ENCODE measurements at places on chromosomes 13 and 19. TPM values are rescaled to one million over a fixed set of nuclear protein-coding genes. Genes with fewer than 3 reads are reported as not detected.

TIMM29 gene
- 16.8 TPM for polyA plus RNA-seq

CYP2A6 gene
- not detected for polyA plus RNA-seq

ZNF793 gene
- 2.0 TPM for polyA plus RNA-seq

TSHZ3 gene
- polyA plus RNA-seq = not detected

SIAH3 gene
- polyA plus RNA-seq = not detected

DNA sequence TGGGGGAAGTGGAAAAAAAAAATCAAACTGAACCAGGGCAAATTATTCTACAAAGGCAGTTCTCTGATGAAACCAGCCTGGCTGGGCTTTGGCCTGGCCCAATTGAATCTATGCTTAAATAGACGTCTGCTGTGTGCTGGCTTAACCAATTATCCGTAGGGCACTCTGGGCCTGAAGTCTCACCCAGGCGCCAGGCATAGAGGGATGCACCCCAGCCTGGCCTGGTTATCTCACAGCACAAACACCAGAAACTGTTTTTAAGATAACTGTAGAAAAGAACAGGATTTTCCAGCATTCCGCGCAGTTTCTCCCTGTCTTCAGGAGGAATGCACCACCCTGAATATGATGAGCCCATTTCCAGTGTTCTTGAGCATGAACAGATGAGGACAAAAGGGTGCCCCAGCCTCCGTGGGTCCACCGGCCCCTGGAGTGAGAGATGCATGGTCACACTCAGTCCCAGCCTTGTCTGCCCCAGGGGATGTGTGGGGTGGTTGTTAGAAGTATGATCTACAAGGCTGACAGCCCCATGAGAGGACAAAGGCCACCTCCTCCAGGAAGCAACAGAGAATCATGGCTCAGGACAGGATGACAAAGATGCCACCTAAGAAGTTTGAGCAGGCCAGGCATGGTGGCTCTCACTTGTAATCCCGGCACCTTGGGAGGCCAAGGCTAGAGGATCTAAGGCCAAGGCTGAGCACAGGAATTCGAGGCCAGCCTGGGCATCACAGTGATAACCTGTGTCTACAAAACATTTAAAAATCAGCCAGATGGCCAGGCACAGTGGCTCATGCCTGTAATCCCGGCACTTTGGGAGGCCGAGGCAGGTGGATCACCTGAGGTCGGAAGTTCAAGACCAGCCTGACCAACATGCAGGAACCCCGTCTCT, 50.2 kb downstream of the PEPD start:
- H3K27me3 ChIP-seq = no peaks in the 10 kb centered on the region
- no peak for DNase-seq

- no peak overlapping the region for H3K27ac ChIP-seq
- H3K4me3 ChIP-seq = no peak overlapping the region
- H3K27me3 ChIP-seq = no peaks in the 10 kb centered on the region
- H3K36me3 ChIP-seq = no peaks in the 10 kb centered on the region
- H3K4me1 ChIP-seq = no peaks in the 10 kb centered on the region
These were observed 79.3 kb upstream of the GPC6 start for GRCh38 chr13:93147298-93147645.

GRCh38 chr19:49645592-49645991, 3.6 kb downstream of the SCAF1 start:
- peaks cover 32% of the 10 kb centered on the region for H3K4me1 ChIP-seq
- H3K36me3 ChIP-seq = no peaks in the 10 kb centered on the region
- peak overlapping the region; percentile 62 for H3K27ac ChIP-seq
- H3K27me3 ChIP-seq = no peaks in the 10 kb centered on the region
- no peak for DNase-seq
- H3K4me3 ChIP-seq = no peak overlapping the region

GRCh38 chr13:30864433-30865122, 41.5 kb upstream of the MEDAG start:
- DNase-seq = no peak
- no peaks in the 10 kb centered on the region for H3K36me3 ChIP-seq
- peaks cover 9% of the 10 kb centered on the region for H3K27me3 ChIP-seq
- H3K4me1 ChIP-seq = peaks cover 5% of the 10 kb centered on the region
- H3K27ac ChIP-seq = no peak overlapping the region
- no peak overlapping the region for H3K4me3 ChIP-seq

DNA sequence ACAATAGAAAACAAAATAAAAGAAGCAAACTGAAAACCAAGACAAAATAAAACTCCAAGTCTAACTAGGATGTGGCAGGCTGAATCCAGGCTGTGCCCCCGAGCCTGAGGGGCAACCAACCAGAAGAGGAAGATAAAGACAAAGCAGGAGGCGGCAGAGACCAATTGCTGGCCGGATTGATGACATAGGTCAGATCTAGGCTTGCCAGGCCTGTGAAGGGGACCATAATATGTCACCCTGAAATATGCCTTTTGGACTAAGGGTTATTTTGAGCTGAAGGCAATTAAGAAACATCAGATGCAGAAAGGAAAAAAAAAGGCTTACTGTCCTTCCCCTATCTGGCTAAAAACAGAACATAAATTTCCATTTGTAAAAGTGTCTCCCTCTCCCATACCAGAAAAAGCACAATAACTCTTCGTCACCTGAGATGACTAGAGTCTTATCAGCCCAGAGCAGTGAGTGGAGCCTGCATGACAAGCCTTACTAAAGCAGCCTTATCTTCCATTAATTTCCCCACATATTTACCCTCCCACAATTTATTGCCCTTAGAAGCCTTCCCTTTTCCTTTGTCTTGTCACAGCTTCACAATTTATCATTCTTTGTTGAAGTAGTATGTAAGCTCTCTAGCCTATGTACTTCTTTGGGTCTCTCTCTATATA, 22.8 kb downstream of the ATP8A2 start:
- no peaks in the 10 kb centered on the region for H3K4me1 ChIP-seq
- H3K27ac ChIP-seq = no peak overlapping the region
- H3K36me3 ChIP-seq = no peaks in the 10 kb centered on the region
- H3K27me3 ChIP-seq = peaks cover 9% of the 10 kb centered on the region

DNA sequence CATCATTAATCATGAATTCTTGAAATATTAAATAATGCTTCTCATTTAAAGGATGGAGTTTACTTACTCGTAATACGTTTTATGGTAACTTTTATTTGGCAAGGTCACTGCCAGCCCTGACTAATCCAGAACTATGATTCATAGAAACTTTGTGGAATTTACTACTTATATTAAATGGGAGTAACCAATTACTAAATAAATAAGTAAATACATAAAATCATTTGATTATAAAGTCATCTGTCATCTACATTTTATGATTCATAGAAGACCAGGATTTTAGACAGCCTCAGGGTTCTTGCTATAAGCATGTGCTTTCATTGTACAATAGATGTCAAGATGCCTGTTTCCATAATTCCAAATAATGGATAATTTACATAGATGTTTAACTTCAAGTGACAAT, 611.1 kb downstream of the TBC1D4 start:
- no peaks in the 10 kb centered on the region for H3K36me3 ChIP-seq
- H3K4me1 ChIP-seq = no peaks in the 10 kb centered on the region
- no peak overlapping the region for H3K27ac ChIP-seq
- DNase-seq = no peak
- H3K27me3 ChIP-seq = no peaks in the 10 kb centered on the region

DNA sequence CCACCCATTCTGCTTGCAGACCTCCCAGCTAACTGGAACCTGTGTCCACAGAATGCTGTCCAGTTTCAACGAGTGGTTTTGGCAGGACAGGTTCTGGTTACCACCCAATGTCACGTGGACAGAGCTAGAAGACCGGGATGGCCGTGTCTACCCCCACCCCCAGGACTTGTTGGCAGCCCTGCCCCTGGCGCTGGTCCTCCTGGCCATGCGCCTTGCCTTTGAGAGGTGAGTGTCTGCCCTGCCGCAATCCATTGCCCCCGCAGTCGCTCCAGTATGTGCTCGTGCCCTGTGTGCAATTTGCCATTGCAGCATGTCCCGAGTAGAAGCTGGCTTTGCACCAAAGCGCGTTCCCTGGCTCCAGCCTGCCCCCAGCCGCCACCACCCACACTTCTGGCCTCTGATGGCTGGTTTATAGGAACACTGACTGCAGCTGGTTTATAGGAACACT, 41.9 kb downstream of the CERS4 start:
- H3K27ac ChIP-seq = no peak overlapping the region
- H3K36me3 ChIP-seq = peaks cover 26% of the 10 kb centered on the region
- no peaks in the 10 kb centered on the region for H3K27me3 ChIP-seq
- H3K4me3 ChIP-seq = no peak overlapping the region
- H3K4me1 ChIP-seq = peaks cover 14% of the 10 kb centered on the region

GRCh38 chr13:94641409-94641941, 39.8 kb downstream of the GPR180 start:
- H3K36me3 ChIP-seq = no peaks in the 10 kb centered on the region
- H3K4me1 ChIP-seq = no peaks in the 10 kb centered on the region
- H3K27ac ChIP-seq = no peak overlapping the region
- DNase-seq = no peak

DNA sequence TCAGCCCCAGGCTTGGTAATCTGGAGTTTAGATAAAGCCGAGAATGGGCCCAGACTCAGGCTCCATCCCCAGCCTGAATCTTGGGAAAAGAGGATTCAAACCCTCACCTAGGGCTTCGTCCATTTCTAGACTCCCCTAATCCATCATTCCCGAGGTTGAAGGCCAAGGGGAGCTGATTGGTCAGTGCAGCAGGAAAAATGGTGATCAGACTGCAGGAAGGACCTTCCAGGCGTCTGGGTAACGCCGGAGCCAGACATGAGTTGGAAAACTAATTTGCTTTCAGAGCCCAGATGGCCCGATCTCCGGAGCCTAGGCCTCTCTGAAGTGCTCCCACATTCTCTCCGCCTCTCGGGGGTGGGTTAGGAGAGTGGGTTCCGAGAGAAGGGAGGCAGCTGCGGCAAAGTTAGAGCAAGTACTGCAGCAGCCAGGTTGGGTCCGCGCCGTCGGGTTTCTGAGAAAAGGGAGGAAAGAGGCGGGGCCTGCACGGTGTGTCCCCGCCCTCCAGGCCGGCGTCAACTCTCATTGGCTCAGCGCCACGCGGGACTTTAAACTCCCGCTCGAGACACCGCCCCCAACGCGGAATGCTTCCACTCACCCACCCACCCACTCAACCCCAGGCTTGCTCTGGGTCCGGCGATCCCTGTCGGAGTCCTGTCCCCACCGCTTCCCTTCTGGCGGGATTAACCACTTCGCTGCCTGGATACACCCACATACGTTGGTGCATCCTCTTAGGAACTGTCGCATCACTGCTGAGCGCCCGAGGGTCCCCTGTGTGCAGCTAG, 788 bp upstream of the RTBDN start:
- no peaks in the 10 kb centered on the region for H3K36me3 ChIP-seq
- DNase-seq = no peak
- H3K27me3 ChIP-seq = peaks cover 69% of the 10 kb centered on the region
- no peak overlapping the region for H3K27ac ChIP-seq

DNA sequence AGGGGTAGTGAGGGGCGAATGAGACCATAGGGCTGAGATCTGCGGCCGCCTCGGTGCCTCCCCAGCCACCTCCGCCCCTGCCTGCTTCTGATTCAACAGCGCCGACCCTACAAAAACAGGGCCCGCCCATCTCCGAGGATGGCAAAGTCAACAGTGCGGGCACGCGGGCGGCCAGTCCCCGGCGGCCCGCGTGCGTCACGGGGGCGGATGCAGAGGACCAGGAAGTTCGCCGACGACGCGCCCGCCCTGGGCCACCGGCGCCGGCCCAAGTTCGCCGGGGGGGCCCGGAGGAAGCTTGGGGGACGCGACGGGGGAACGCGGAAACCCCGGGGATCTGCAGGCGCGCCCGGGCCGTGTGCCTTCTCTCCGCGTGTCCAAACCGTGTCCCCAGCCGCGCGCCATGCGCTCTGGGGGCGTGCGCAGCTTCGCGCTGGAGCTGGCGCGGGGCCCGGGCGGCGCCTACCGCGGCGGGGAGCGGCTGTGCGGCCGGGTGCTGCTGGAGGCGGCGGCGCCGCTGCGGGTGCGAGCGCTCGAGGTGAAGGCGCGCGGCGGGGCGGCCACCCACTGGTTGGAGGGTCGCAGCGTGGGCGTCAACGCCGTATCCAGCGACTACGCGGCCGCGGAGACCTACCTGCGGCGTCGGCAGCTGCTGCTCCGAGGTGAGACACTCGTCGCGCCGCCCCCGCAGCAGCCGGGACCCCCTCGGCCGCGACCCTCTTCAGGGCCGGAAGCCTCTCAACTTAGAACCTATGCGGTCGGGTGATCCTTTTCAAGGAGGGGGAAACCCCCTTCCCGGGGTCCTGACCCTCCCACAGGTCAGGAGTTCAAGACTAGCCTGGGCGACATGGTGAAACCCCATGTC, 6.8 kb upstream of the ARRDC2 start:
- peak overlapping the region; percentile 96 for H3K4me3 ChIP-seq
- H3K27ac ChIP-seq = peak overlapping the region; percentile 100
- H3K4me1 ChIP-seq = peaks cover 21% of the 10 kb centered on the region
- DNase-seq = peak; percentile 99
- H3K27me3 ChIP-seq = no peaks in the 10 kb centered on the region

DNA sequence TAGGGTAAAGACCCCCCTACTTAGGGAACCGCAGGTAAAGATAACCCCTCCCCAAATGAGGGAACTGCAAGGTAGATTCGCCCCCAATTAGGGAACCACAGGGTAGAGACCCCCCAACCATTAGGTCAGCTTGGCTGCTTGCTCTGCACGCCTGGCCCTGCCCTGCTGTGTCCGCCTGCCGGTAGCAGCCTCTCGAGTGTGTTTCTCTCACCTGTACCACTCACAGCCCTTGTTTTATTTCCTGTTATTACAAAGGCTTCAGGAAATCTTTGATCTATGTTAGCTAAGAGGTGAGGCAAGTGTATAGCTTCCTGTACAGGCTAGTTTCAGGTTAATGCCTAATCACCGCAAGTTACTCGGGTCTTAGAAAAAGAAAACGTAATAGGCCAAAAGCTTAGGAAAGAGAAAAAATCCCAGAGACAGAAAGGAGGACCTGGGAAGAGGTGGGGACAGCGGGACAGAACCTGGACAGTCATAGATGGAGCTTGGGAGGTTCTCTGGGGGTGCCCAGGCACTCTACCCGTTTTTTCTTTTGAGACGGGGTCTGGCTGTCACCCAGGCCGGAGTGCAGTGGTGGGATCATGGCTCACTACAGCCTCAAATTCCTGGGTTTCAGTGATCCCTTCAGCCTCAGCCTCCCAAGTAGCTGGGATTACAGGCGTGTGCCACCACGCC, 23.1 kb upstream of the EIF3G start:
- no peak for DNase-seq
- no peaks in the 10 kb centered on the region for H3K27me3 ChIP-seq
- no peak overlapping the region for H3K4me3 ChIP-seq
- no peaks in the 10 kb centered on the region for H3K4me1 ChIP-seq
- peak overlapping the region; percentile 64 for H3K27ac ChIP-seq
